ENCODE measurements at places on chromosomes 2 and 18.
A peak's percentile ranks its signal among the peaks of the same experiment; 100 is the strongest.

DNA sequence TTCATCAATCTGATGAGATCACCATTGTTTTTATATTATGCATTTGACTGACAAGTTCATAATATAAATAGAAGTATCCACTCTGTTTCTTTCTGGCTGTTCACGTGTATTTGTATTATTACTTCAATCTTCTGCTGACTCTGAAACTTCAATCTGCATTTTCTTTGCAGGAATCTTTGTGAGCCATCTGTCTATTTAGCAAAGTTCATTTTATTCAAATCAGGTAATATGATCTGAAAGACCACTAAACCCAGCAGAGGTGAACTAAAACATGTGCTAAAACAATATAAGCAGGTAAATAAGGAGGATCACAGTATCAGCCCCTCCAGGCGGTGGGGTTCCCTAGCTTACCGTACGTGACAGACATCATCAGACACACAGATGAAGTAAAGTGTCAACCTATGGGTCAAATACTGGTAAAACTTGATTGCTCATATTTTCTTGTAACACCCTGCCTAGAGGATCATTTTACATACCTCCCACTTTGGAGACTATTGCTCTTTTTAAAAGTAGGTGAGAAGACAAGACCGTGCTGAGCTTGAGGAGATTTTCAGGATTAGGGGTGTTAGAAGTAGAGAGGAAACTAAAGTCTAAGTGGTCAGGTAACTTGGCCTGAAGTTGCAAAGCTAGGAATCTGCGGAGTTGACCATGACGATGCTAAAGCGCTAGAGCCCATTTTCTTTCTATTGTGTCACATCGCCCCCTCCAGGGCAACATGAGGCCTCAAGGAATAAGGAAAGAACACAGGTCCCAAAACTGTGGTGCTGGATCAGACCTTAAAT is 9.0 kb downstream of the DTNB start:
- DNase-seq = peak; percentile 74

DNA sequence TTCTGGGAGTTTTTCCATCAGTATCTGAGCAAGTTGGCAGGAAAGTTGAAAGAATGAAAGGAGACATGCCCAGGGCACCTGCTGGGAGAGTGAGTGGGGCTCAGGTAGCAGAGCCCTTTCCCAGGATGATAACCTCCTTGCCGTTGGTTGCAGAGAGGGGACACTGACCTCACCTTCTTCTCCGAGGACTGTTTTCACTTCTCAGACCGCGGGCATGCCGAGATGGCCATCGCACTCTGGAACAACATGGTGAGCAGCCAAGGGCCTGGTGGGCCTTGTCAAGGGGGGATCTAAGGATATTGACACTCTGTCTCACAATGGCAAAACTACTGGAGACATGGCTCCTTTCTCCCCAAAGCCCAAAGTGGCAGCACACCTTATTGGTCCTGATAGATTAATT is 118.8 kb upstream of the PPP1CB start:
- DNase-seq = no peak

DNA sequence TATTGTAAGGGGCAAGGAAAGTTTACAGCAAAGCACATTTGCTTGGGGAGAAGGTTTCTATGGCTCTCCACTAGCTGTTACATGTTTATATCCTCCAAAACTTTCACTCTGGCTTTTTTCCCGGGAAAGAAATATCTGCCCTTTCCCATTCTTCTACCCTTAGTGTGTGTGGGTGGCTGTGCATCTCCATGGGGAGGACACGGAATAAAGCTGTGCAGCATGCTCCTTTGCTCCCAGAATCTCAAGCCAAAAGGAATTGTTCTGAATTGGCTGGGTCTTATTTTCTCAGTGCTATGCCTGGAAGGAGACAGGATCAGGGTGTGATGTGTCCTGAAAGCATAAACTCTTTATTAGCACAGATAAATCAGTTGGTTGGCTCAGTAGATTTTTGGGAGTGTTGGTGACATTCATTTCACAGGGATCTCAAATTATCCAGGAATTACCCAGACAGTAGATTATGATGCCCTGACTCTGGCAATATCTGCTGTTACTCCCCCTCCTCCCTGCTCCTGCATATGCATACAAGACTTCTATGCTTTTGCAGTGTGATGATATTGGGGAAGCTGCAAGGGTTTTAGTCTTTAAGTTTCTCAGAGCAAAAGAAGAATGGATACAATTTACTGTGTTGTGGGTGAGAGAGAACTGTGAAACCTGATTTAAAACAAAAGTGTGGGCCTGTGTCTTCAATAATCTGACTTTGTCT is 63.1 kb downstream of the PARD3B start:
- DNase-seq = no peak

- DNase-seq = no peak
Measured at GRCh38 chr2:188444106-188444835, 152.6 kb downstream of the GULP1 start.

DNA sequence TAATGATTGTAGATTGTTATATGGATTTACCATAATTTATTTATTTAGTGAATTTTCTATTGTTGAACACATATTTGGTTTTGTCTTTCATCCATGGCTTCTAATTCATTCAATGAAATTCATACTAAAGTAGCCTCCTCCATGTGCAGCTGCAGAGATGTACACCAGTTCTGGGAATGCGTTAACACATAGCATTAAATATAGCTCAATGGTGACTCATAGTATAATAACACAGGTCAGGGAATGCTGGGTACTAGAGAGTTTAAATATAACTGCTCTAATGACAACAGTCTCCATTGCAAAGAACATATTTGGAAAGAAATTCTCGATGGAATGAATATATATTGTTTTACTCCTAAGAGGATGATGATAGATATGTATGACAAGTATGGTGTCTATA is 1190.2 kb upstream of the NRXN1 start:
- no peak for DNase-seq

- DNase-seq = no peak
Measured at GRCh38 chr2:241071677-241072111, 30.4 kb downstream of the MTERF4 start.

DNA sequence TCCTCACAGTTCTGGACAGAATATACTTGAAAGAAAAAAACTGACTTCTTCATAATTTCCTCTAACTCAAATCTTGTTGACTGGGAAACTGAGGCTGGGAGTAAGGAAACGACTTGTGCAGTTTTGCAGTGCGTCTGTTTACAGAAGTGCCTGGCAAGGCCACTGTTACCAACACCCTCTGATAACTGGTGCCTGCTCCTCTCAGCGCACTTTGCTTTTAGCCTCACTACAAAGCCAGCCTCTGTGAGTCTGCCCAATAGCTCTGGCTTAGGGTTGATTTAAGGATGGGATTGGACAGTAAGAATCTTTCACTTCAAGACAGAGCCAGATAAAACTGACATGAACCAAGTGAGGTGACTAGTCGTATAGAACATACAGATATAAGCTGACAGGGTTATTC is 410.8 kb downstream of the PTPRM start:
- no peak for DNase-seq

DNA sequence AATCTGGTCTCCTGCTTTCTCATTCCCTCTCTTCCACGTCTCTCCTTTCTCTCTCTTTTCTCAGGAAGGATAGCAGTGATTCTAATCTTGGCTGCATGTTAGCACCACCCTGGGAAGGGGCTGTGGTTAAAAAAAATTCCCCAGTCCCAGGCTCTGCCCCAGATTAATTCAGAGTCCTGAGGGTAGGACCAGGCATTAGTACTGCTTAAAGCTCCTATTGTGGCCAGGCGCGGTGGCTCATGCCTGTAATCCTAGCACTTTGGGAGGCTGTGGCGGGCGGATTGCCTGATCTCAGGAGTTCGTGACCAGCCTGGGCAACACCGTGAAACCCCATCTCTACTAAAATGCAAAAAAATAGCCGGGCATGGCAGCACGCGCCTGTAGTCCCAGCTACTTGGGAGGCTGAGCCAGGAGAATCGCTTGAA is 35.4 kb upstream of the EML4 start:
- DNase-seq = no peak

GRCh38 chr2:8479298-8479697 is 202.6 kb upstream of the ID2 start:
- DNase-seq = no peak

DNA sequence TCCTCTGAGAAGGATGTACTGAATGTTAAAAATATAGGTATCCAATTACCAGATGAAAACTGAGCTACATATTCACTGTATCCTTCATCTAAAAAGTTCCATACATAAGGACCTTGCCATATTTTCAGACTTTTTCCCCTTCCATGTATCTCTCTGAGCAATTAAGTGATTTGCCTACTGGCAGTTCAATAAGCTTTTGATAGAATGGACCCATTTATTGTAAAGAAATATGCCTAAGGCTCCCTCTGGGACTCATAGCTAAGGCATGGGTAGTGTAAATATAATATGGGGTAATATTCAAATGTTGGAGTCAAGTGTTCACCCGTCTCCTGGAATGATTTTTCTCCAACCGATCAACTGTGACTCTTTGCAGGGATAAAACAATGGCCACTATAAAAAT is 135.4 kb upstream of the FSHR start:
- DNase-seq = no peak

- DNase-seq = no peak
Measured at GRCh38 chr2:196718419-196719109, 79.0 kb downstream of the CCDC150 start.

GRCh38 chr2:217880891-217881290 is 121.9 kb downstream of the TNS1 start:
- DNase-seq = peak; percentile 11

- no peak for DNase-seq
Measured at GRCh38 chr2:30681022-30681421, 126.2 kb downstream of the CAPN13 start.

DNA sequence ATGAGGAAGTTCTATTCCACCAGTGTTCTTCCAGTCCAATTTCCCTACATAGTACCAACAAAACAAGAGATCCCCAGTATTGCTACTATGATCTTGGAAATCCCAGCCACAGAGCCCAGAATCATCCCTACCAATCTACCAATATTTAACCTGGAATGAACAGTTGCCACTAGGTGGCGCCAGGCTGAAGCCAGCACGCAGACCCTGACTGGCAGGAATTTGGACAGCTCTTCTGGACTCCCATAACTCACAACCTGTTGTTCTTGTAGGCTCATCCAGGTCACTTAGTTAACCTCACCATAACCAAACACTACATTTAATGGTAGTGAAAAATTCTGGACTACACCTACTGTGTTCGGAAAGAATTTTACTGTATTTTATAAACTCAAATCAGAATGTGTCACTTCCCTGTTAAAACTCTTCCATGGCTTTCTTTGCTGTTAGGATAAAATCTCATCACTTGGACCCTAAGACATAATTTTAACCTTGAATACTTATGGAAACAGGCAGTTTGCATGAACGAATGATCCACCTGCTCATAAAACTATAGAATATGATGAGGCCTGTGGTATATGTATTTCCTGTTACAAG is 59.8 kb upstream of the SLC38A11 start:
- peak; percentile 86 for DNase-seq

- DNase-seq = no peak
Measured at GRCh38 chr18:79062806-79063205, 6.4 kb upstream of the ATP9B start.

- no peak for DNase-seq
Measured at GRCh38 chr2:229084447-229084846, 186.6 kb downstream of the PID1 start.

DNA sequence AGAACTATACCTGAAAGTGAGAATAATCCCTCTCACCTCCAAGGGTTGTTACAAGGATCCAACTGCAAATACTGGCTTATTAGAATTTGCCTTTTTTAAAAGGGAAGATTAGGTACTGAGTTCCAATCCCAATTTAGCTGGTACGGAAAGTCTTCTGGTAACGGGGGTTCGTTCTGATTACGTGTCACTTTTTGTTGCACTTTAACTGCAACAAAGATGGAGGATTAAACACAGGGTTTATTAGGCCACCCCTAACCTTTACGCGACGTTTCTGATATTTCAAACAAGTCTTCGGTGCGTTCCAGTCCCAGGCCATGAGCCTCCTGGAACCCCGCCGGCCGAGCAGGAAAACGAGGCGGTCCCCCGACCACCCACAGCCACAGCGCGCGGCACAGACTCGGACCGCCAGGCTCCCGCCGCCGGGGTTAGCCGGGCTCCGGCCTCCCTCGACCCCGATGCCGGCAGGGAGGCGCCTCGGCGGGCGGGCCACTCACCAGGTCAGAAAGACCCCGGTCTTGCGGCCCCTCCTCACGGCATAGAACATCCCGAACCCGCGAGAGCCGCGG is 411 bp downstream of the RNASEH1 start:
- no peak for DNase-seq

GRCh38 chr2:159620796-159621195 is 4.4 kb upstream of the BAZ2B start:
- DNase-seq = peak; percentile 24

- no peak for DNase-seq
Measured at GRCh38 chr2:32947484-32948143, 861 bp downstream of the LTBP1 start.

DNA sequence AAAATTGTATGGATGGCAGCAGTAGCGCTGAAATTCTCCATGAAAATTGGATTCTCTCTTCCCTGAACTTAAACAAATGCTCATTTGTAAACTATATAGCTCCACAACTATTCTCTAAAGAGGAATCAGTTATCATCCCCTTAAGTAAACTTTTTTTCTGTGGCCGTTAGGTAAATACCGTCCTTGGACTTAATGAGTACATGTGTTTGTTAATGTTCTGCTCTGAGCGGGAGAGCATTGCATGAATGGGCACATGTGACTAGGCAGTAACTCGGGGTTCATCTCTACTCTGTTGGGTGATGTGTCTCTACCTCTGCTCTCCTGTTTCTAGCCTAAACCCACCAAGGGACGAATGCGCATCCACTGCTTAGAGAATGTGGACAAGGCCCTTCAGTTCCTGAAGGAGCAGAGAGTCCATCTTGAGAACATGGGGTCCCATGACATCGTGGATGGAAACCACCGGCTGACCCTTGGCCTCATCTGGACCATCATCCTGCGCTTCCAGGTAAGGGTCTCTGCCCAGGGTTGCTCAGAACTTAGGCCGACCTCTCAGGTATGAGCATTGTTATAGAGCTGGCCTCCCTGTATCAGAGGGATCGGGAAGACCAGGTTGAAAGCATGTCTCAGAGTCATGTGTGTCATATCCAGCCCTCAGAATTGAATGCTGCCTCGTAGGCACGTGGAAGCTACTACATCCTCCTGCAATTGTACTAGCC is 111.5 kb upstream of the EML6 start:
- no peak for DNase-seq

- no peak for DNase-seq
Measured at GRCh38 chr2:221399183-221399582, 172.9 kb downstream of the EPHA4 start.

GRCh38 chr18:65035701-65036100 is 715.1 kb upstream of the CDH7 start:
- DNase-seq = no peak

Measured in Kasumi-1 (cell line).